Cortex of kidney (tissue), 1 donor: ENCODE measurements at places on chromosomes 12 and 14.

DNA sequence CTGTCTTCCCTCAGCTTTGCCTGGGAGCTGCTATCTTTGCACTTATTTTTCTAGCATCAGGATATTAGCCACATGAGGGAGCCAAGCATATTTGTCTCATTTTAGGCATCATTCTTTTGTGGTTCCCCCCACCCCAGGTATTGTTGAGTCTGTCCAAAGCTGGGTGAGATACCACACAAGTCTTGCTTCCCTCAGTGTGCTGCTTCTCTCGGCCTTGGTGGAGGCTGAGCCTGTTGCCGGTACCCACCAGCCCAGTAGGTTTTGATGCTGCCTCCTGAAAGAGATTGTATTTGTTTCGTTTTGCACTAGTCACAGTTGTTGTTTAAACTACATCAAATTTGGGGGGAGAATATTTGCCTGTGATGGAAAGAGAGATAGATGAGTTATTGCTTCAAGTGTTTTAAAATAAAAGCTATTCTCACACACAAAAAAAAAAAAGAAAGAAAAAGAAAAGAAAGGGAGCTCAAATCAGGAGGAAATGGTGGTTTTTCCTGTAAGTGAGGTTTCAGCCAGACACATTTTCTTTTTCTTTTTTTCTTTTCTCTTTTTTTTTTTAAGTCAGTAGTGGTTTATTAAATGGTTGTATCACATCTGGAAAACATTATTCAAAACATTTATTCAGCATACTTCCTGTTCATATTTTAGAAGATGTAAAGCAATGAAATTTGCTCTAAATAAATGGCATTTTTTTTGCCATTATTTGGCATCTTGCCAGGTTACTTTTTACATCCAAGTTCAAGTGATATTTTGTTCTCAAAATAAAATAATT, 58.5 kb downstream of the SLC4A8 start:
- no peak for DNase-seq

DNA sequence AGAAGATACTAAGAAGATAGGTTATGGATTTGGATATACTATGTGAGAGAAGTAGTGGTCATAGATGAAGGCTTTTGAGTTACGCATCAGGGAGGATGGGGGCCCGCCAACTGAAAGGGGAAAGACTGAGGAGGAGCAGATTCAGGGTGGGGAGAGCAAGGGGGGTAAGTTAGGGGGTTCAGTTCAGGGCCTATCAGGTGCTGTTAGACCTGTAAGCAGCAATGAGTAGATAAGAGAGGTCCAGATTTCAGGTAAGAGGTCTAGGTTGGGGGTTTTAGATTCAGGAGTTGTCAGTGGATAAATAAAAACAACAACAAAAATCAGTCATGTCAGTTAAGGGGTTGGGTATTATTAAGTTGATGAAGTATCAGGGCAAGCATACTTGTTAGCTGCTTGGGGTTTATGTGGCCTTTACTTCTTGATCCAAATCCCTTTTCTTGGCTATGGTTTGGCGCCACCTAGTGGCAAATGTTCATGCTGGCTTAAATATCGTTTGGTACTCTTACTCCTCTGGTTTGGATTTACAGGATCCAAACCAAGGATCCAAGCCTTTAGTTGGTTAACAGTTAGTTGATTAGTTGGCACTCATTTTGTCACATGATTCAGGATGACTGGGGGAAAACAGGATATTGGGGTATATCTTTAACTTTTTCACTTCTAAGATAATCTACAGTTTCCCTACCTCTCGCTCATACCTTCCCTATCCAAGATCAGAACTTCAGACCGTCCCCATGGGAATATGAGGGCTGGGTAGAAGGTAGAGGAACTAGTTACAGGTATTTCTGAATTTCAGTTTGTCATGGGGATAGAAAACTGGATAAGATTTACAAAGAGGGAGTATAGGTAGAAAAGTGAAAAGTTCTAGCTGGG, 65.1 kb downstream of the PCNX1 start:
- DNase-seq, result no peak

GRCh38 chr14:95683793-95684192, 2.4 kb upstream of the TCL1B start:
- DNase-seq, result no peak

- no peak for DNase-seq
Measured at GRCh38 chr12:56163533-56164344, 5.6 kb downstream of the MYL6 start.

- DNase-seq, result no peak
Measured at GRCh38 chr12:116199160-116199706, 78.3 kb downstream of the MED13L start.

- no peak for DNase-seq
Measured at GRCh38 chr12:116537101-116537904, 21.9 kb upstream of the MAP1LC3B2 start.

DNA sequence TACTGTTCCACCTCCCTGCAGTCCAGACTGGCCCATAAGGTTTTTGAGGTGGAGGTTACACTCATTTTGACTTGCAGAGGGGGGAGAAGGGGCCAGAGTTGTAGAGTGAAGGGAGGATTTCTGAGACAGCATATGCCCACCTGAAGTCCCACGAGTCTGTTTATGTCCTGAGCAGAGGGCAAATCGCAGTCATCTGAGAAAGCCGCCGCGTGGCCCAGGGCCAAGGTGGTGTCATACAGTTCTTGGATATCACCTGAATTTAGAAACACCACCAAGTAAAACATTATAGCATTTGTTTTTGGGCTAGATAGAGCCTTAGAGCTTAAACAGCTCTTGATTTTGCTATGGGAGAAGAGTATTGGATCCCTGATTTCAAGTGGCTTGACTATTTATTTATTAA, 30.9 kb downstream of the TDG start:
- DNase-seq, result no peak

- DNase-seq, result no peak
Measured at GRCh38 chr12:120224304-120225199, 23.6 kb upstream of the RPLP0 start.

GRCh38 chr14:71804992-71805391, 127.2 kb upstream of the RGS6 start:
- DNase-seq, result no peak

GRCh38 chr14:102749393-102750305, 27.6 kb upstream of the TRAF3 start:
- no peak for DNase-seq

DNA sequence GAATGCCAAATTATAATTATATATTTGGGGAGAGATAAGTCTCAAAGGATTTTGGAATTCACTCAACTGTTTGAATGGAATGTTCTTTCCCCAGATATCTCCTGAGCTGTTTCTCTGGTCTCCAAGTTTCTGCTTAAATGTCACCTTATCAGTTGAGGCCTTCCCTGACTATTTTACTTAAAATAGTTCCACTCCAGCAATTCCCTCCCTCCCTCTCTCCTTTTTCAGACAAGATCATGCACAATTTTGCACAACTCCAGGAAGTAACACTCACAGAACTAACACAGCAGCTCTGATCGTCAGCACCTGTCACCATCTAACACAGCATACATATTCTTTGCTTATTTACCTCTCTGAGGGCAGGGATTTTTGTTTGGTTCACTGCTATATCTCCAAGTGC, 12.5 kb downstream of the BTG1 start:
- no peak for DNase-seq

- DNase-seq, result no peak
Measured at GRCh38 chr14:104115131-104115600, 23.2 kb upstream of the KIF26A start.

DNA sequence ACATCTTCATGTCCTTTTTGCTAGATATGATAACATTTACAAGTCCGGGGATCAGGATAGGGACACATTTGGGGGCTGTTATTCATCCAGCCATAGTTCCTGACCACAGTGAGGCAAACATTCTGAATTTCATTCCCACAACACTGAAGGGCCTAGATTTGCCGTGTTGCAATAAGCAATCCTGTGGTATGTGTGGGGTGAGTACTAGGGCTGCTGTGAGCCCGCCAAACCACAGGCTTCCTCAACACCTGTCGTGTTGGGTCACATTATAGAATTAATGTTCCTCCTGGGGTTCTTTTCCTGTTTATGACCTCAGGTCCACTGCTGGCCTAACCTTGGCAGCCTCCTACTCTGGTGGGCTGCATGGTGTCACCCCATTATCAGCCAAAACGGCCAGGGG, 119.2 kb downstream of the TBC1D30 start:
- DNase-seq, result no peak

DNA sequence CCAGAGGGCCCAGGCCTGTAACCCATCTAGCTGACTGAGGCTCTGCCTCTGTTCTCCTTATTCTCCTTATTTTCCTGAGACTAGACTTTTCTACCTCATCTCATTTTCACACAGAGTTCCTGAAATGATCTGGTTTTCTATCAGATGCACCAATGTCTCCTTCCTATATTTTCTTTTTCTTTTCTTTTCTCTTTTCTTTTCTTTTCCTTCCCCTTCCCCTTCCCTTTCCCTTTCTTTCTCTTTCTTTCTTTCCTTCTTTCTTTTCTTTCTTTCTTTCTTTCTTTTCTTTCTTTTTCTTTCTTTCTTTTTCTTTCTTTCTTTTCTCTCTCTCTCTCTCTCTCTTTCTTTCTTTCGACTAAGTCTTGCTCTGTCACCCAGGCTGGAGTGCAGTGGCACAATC, 3.0 kb upstream of the CCDC184 start:
- DNase-seq, result no peak

DNA sequence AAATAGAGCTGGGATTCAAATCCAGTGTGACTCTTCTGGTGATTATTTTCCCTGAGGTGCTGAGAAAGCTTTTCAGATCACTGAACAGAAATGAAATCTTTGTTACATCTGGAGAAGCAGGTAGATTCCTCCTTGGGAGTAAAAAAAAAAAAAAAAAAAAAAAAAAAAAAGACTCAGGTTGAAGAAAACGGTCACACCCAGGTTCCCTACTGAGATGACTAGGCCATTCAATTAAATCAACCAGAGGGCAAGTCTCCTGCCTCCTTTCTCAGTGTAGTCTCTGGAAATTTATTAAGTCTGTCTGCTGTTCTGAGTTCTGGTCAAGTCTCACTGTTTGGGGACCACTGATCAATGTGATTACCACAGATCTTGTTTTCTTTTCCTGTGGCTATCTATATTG, 24.0 kb downstream of the ARG2 start:
- DNase-seq, result no peak

DNA sequence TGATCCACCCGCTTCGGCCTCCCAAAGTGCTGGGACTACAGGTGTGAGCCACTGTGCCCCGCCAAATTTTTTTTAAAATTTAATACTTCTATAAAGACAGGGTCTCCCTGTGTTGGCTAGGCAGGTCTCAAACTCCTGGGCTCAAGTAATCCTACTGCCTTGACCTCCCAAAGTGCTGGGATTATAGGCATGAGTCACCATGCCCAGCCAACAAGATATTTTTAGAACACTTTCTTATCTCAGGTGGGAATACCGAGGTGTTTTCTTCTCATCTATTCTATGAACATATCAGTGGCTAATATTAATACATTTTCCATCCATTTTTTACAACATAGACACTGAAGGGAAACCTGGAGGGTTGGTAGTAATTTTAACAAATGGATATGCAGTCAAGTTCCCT, 38.0 kb upstream of the DHRS4 start:
- no peak for DNase-seq

DNA sequence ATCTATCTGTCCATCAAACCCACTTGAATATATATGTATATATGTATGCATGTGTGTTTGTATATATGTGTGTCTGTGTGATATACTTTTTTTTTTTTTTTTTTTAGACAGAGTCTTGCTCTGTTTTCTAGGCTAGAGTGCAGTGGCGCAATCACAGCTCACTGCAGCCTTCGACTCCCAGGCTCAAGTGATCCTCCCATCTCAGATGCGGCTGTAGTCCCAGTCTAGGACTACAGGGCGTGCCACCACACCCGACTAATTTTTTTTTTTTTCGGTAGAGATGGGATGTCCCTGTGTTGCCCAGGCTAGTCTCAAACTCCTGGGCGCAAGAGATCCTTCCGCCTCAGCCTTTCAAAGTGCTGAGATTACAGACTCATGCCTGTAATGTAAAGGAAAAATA, 13.0 kb upstream of the APOBEC1 start:
- DNase-seq, result no peak

DNA sequence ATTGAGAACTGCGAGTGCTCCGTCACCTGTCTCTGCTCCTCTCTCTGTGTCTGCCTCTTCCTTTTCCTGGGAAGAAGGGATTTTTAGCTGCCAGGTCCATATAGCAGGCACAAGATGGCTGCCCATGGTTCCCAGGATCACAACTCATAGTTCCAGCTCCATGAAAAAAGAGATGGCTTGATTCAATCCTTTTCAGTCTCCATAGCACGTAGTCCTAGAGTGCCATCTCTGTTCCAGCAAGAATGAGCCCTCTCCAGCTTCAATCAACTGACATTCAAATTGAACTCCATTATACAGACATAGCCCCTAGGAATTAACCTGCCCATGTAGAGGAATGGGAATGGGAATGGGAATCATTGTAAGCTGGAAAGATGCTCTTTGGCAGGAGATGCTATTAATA, 34.7 kb upstream of the RTRAF start:
- no peak for DNase-seq

DNA sequence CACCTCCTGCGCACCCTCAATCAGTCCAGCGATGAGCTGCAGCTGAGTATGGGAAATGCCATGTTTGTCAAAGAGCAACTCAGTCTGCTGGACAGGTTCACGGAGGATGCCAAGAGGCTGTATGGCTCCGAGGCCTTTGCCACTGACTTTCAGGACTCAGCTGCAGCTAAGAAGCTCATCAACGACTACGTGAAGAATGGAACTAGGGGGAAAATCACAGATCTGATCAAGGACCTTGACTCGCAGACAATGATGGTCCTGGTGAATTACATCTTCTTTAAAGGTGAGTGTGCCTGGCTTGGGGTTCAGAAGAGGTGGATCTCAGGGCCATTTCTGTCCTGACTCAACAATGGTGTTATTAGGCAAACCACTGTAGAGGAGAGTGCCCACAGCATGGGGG, 2.6 kb downstream of the SERPINA3 start:
- DNase-seq, result no peak

GRCh38 chr12:49960474-49961110, 1.1 kb upstream of the AQP5 start:
- DNase-seq, result no peak

GRCh38 chr12:24363177-24363754, 413.8 kb upstream of the SOX5 start:
- DNase-seq, result no peak

- no peak for DNase-seq
Measured at GRCh38 chr12:13812168-13812567, 169.2 kb downstream of the GRIN2B start.

- DNase-seq, result no peak
Measured at GRCh38 chr14:95256776-95257060, 63.0 kb downstream of the CLMN start.

GRCh38 chr14:63496837-63497400, 46.3 kb downstream of the PPP2R5E start:
- DNase-seq, result no peak

GRCh38 chr12:47967461-47968321, 4.3 kb downstream of the TMEM106C start:
- DNase-seq, result no peak

DNA sequence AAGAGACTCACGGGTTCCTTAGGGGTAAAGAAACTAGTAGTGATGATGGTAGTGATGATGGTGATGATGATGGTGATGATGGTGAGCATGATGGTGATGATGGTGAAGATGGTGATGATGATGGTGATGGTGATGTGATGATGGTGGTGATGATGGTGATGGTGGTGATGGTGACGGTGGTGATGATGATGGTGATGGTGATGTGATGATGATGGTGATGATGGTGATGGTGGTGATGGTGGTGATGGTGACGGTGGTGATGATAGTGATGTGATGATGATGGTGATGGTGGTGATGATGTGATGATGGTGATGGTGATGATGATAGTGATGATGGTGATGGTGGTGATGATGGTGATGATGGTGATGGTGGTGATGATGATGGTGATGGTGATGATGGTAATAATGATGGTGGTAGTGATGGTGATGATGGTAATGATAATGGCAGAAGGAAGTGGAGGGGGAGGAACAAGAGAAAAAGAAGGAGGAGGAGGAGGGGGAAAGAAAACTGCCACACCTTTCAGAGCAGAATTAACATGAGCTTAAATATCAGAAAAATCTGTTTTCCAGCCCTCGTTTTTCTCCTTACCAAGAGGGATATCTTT, 85.5 kb downstream of the FZD10 start:
- no peak for DNase-seq
